Mesothelial cell of epicardium (in vitro differentiated cells): ENCODE measurements at places on chromosomes 3 and 15.
A peak's percentile ranks its signal among the peaks of the same experiment; 100 is the strongest.

DNA sequence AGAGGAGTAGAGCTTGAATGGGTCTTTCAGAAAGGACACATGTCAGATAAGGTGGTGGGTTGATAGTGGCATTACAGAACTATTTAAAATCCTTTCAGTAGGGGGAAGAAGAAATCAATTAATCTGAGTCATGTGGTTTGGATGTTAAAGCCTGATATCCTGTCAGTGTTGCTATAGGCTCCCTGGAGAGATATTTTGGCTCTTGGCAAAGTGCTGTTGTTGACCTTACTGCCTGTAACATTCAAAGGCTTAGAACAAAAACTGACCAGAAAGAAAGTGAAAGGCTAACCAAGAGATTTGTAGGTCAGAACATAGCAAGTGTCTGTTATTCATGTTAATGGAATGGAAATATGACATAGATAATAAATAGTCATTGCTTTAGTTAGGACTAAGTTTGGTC is 552.9 kb downstream of the DIPK2A start:
- peaks cover 6% of the 10 kb centered on the region for H3K4me1 ChIP-seq
- H3K27ac ChIP-seq: no peak overlapping the region
- H3K36me3 ChIP-seq: no peaks in the 10 kb centered on the region
- H3K4me3 ChIP-seq: no peak overlapping the region

- H3K27ac ChIP-seq: no peak overlapping the region
- DNase-seq: no peak
- no peak overlapping the region for H3K4me3 ChIP-seq
Observed at GRCh38 chr15:68000754-68001153, 53.4 kb upstream of the PIAS1 start.

DNA sequence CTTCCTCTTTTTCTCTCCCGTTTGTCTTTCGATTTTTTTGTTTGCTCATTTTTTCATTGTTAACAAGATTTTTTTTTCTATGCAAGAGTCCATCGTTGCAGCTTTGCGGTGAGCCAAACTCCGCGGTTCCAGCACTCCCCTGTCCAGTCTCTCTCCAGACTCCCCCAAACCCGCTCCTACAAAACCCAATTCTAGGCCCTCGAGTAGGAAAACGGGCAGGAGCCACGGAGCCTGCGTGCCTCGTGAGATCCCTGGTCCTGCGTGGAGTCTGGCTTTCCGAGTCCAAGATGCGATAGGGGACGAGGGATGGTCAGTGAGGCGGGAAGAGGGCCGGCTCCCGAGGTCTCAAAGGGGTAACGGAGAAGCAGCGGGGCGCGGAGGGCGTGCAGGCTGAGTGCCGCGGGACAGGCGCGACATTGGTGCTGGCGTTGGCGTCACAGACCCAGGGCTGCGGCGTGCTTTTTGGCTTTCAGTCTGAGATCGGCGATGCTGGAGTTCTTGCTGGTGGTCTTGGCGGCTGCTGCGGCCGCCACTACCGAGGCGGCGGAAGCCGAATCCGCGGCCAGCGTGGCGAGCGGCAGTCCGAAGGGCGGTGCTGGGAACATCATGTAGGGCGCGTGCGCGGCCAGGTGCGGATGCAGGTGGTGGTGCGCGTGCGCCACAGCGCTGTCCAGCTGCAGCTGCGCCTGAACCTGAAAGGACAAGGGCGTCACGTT is 8.5 kb downstream of the SHOX2 start:
- peak; percentile 89 for DNase-seq
- H3K36me3 ChIP-seq: no peaks in the 10 kb centered on the region

- no peak for DNase-seq
- H3K4me1 ChIP-seq: no peaks in the 10 kb centered on the region
- no peak overlapping the region for H3K27ac ChIP-seq
- H3K4me3 ChIP-seq: peak overlapping the region; percentile 61
- H3K27me3 ChIP-seq: no peaks in the 10 kb centered on the region
Observed at GRCh38 chr15:26628071-26628470, 144.8 kb downstream of the GABRB3 start.

GRCh38 chr15:55989383-55989782 is 4.0 kb downstream of the NEDD4 start:
- peaks cover 38% of the 10 kb centered on the region for H3K4me1 ChIP-seq
- no peak for DNase-seq
- peak overlapping the region; percentile 2 for H3K27ac ChIP-seq
- no peak overlapping the region for H3K4me3 ChIP-seq
